NCI-H187 (cell line): ENCODE measurements at places on chromosomes 1 and 21.

GRCh38 chr21:40531016-40531415, 315.9 kb downstream of the DSCAM start:
- DNase-seq: no peak

DNA sequence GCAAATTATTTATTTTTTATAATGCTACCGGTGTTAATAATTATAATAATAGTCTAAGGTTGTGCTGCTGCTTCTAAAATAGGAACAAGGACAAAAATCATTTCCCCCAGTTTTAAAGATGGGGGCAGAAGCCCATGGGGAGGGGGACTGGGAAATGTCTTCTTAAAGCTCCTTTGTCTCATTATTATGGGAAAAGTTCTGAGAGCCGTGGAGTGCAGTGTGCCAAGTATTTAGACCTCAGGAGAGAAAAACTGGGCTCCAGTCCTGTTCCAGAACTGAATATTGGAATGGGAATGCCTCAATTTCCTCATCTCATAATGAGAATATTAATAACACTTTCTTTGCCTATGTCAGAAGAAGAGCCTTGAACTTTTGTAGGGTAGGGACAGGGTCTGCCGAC, 40.9 kb upstream of the ATF3 start:
- DNase-seq: no peak

DNA sequence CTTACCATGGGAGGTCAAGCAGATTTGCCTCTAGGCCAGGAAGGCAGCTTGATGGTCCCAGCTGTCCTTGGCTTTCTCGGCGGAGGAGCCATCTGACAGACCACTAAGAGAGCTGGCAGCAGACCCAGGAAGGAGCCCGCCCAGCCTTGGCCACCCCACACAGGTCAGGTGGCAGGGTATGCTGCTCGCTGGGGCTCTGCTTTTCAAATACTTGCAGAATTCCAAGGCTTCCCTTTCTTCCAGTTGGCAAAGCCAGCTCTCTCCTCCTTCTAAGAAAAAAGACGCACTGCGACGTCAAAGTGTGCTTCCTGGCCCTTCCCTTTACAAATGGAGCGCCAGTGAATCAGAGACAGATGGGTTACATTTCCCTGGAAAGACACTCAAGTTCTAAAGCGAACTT, 229.4 kb downstream of the CACNA1E start:
- no peak for DNase-seq

GRCh38 chr1:17393230-17393629, 21.2 kb downstream of the PADI6 start:
- no peak for DNase-seq

GRCh38 chr1:65114322-65114721, 33.7 kb upstream of the AK4 start:
- DNase-seq: no peak

DNA sequence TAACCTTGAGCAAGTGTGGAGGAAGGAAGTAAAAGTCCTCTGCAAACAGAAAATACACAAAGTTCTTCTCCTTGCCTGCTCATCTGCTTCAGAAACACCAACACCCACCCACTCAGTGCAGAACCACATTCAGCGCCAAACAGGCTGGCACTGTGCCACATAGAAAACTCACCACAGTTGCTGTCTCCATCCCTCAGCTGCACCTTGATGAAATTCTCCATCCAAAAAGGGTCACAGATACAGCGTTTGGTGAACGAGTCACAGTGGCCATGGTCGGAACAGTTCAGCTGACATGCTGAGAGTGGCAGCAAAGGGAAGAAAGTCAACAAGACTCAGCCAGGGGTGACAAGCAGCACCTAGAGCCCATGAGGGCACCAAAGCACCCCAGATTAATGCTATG, 114.5 kb downstream of the KIAA0319L start:
- DNase-seq: no peak

- DNase-seq: no peak
Observed at GRCh38 chr1:154864189-154864975, 5.7 kb downstream of the KCNN3 start.

- DNase-seq: no peak
Observed at GRCh38 chr1:176177764-176178163, 29.3 kb downstream of the COP1 start.
